HepG2 (cell line): ENCODE measurements at places on chromosomes 4 and X.
A peak's percentile ranks its signal among the peaks of the same experiment; 100 is the strongest.

GRCh38 chr4:1575418-1576303, 108.5 kb downstream of the FAM53A start:
- no peak for DNase-seq

GRCh38 chr4:81586706-81587105, 115.0 kb upstream of the RASGEF1B start:
- DNase-seq: no peak

- DNase-seq: no peak
These were observed 198.7 kb downstream of the GPAT3 start for GRCh38 chr4:83734576-83734975.

GRCh38 chr4:121551881-121552280, 144.9 kb downstream of the ANXA5 start:
- peak; percentile 14 for DNase-seq

DNA sequence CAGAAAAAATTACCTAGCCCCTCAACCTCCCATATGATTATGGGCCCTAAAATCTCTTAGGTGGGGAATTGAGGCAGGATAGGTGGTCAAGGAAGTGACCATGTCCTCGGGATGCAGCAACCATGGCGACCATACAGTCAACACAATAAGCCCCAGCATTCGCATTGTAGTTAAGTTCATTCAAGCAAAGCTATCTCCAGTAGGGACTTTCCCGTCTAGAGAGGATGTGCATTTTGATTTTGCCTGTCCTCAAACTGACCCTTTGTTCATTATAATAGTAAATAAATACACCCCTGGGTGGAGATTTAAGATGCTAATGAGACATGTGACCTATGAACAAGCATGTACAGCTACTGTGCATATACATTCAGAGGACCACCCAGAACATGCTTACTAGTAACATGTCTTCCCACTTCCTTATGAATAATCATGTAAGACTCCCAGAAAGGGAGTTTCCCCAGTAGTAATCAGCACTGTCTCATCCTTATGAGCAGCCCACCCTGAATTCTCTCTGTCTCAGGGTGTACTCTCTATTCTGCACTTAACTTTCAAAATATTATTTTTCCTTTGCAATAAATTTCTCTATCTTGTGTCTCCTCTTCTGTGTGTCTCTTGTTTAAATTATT, 74.3 kb downstream of the NUDT11 start:
- DNase-seq: no peak

DNA sequence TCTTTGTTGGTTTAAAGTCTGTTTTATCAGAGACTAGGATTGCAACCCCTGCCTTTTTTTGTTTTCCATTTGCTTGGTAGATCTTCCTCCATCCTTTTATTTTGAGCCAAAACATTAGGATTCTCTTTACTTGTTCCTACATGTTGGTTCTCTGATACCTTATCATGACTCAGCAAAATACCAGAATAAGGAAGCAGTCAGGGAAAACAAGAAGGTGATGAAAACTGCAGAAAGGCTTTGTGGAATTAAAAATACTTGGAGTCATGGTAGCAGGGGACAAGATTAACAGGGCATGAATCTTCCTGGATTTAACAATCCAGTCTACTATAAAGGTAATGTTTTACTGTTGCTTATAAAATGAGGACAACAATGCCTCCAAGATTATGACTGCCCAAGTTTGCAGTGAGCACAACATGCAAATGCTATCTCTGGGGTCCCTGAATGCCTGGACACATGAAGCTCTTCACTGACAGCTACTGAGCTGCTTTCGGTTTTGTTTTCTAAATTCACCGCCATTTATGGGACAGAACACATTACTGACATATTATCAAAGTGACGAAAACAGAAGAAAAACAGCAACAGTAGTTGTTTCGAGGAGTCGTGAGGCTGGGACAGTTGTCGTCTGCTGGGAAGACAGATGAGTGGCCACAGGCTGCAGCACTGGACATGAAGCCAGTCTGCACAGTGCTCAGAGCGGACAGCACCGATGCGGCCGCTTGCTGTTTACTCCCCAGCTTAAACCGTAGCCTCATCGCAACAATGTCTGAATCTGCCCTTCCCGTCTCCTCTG, 174.5 kb upstream of the DKK2 start:
- no peak for DNase-seq

DNA sequence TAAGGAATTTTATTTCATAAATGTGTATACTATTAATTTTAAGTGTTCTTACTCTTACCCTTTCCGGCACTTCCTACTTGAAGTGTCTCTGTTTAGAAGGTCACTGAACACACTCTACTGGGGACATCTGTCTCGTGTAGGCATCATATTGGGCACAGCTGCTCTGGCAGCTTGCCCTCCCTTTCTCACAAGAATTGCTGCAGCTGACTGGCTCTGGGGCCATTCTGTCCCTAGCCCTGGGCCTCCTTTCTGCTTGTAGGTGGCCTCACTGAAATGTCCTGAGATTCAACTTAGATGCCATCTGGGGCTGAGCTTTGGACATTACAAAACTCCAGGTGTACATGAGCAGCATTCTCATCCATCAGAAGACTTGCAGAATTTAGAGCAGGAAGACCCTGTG, 49.6 kb downstream of the SMAD1 start:
- DNase-seq: no peak

DNA sequence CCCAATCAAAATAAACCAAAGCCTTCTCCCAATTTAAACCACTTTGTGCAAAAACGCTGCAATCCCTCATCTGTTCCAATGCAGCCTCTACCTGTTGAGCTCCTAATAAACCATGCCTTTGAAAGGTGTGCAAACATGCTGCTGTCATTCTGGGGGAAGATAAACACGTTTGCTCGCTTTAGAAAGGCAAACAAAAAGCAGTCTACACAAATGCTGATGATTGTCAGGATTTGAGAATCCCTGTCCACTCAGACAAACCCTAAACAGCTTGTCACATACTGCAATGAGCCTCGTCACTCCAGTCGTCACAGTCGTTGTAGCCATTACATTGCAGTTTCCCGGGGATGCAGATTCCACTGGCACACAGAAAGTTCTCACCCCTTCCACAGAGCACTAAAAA, 145.2 kb downstream of the CORIN start:
- DNase-seq: no peak

DNA sequence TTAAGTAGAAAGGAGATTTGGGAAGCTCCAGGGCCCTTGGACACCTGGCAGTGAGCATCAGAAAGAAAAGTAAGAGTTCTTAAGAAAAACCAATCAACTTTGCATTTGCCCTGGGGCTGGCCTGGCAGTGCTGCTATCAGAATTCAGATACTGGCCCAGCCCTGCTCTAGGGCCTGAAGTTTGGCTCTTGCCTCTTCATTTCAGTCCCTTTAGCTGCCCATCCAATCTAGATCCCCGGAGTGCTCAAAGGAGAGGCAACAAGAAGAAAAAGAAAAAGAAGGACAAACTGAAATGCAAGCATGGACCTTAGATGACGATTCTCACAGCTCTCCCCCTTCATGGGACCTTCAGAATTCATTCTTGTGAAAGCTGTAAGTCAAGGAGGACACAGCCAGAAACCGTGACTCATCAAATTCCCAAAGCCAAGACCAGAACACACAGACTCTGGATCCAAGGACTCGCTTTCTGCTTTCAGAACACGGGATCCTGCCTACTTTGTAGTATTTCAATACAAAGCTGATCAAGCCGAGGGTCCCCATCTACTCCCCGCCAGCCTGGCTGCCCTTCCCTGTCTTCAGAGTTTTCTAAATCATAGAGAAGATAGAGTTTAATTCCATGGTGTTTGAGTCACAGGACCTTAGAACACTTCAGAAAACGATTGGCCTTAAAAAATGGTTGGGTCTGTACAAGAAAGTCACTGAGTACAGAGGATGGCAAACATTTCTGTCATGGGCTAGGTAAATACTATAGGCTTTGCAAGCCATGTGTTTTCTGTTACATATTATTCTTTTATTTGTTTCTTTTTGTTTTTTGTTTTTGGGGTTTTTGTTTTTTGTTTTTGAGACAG, 103.7 kb downstream of the RBM47 start:
- DNase-seq: no peak

- DNase-seq: no peak
These were observed 45.8 kb downstream of the TBC1D14 start for GRCh38 chr4:6955261-6955911.

- no peak for DNase-seq
These were observed 39.9 kb upstream of the PCDH18 start for GRCh38 chr4:137572163-137572562.

DNA sequence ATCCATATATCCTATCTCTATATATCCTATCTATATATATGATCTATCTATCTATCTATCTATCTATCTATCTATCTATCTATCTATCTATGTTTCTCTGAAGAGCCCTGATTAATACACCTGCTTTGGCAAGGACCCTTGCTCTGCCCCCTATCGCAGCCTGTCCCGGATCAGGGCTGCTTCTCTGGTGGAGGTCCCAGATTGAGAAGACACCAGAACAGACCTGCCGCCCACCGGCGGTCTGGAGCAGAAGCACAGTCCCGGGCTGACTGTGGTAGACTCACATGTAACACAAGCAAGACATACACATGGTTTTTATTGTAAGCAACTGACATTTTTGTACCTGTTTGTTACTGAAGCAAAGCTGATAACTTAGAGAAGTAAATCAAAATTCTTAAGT, 52.8 kb downstream of the ING2 start:
- DNase-seq: no peak

DNA sequence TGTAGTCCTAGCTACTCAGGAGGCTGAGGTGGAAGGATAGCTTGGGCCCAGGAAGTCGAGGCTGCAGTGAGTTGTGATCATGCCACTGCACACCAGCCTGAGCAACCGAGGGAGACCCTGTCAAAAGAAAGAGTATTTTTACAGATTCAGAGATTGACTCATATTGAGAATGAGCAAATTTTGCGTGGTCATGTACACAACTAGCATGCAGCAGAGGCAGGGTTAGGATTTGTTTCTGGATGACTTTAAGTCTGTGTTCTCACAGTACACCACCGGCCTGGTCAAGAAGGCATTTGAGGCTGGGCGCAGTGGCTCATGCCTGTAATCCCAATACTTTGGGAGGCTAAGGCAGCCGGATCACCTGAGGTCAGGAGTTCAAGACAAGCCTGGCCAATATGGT, 44.8 kb upstream of the CBR4 start:
- no peak for DNase-seq

GRCh38 chrX:110408949-110409588, 50.4 kb downstream of the RTL9 start:
- no peak for DNase-seq

GRCh38 chr4:15776871-15777648, 1.1 kb upstream of the CD38 start:
- DNase-seq: no peak

GRCh38 chr4:7017446-7018048, 25.6 kb upstream of the TADA2B start:
- no peak for DNase-seq

GRCh38 chr4:182840108-182840507, 77.1 kb downstream of the DCTD start:
- DNase-seq: no peak

DNA sequence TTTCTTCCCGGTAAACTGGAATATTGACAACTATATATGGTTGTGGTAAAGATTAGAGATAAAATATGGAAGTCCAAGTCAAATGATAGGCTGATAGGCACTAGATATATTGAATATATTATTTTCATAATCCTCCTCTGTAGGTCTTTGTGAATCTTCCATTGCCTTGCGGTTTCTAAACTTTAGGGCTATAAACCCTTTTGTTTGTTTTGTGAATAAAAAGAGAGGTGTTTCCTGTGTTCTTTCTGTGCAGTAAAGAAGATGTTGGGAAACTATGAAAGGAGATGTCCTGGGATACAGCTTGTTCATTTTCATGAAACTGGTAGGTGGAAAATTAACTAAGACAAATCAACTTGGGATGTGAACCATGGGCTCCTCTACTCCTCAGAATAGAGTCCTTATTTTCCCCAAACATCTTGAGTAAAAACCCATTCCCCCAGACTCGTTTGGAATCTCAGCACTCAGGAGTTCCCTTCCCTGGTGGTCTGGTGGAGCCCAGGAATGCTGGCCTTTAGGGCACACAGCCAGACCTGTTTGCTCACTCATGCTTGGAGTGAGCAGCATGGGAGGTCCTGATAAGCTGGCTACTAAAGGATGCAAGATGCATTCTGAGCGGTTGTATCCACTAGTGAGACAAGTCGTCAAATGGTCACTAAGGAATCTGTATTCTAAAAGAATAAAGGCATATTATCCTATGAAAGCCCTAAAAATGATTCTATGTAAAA, 22.2 kb downstream of the PRDM8 start:
- DNase-seq: no peak

DNA sequence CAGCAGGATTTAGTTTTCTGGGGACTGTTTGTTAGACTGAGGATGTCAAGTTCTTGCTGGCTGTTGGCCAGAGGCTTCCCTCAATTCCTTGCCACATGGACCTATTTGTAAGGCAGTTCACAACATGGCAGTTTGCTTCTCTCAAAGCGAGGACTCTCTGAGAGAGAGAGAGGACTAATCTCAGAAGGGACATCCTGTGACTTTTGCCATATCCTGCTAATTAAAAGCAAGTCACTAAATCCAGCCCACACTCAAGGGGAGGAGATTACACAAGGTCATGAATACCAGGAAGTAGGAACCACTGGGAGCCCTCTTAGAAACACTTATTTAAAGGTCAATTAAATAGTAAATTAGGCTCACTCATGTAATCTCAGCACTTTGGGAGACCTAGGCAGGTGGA, 38.2 kb downstream of the PPP1R2C start:
- DNase-seq: no peak

DNA sequence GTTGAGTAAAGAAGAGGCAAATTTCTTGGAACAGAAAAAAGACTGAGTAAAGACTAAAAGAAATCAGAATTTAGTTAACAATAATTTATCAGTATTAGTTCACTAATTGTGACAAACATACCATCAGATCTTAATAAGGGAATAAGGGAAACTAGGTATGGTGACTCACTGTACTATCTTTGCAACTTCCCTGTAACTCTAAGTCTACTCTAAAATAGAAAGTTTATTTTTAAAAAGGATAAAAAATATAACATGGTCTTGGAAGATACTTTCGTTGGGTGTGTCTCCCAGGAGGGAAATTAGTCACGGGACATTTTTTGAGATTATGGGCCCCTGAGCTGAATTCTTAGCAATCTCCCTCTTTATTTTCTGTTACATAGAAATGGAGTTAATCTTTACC, 97.3 kb downstream of the EMCN start:
- no peak for DNase-seq

DNA sequence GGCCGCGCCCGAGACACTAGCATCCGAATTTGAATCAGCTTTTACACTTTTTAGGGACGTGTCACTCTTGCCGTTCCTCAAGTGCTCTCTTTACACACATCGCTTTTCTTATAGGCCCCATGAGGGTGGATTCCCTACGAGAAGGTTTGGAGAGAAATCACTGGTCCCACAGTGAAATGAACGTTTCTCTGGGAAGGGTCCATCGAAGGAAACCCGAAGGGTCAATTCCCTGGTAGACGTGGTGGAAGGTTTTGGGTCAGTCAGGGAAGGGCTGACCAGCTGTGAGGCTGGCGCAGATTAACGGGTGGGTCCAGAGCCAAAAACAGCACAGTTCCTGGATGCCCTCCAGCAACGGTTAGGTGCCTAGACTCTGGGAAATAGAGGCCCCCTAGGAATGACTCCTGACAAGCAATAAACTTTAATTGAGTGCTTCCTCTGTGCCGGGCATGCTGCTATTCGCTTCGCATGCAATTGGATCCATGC, 35.9 kb downstream of the ETDC start:
- no peak for DNase-seq

- no peak for DNase-seq
These were observed 22.2 kb upstream of the TBC1D8B start for GRCh38 chrX:106780264-106780663.
